Non-pigmented ciliary epithelial cell (primary cell): ENCODE measurements at places on chromosomes 2 and 18.

DNA sequence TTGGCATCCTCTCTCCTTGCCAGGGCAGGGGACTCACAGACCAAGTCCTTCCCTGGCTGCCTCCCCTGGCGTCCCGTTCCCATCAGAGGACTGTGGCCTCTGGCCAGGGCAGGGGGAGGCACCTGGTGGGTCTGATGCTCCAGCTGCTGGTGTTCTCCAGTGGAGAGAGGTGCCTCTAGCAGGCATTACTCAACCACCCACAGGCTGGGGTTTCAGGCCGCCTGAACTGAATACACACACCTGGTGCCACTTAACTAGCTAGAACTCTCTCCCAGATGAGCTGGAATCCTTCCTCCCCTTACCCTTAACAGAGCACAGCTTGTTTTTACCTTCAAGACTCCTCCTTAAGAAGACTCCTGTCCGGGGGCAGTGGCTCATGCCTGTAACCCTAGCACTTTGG is 37.7 kb upstream of the CNGA3 start:
- DNase-seq, result no peak

GRCh38 chr2:205684871-205685313 is 2.6 kb downstream of the NRP2 start:
- DNase-seq, result no peak

DNA sequence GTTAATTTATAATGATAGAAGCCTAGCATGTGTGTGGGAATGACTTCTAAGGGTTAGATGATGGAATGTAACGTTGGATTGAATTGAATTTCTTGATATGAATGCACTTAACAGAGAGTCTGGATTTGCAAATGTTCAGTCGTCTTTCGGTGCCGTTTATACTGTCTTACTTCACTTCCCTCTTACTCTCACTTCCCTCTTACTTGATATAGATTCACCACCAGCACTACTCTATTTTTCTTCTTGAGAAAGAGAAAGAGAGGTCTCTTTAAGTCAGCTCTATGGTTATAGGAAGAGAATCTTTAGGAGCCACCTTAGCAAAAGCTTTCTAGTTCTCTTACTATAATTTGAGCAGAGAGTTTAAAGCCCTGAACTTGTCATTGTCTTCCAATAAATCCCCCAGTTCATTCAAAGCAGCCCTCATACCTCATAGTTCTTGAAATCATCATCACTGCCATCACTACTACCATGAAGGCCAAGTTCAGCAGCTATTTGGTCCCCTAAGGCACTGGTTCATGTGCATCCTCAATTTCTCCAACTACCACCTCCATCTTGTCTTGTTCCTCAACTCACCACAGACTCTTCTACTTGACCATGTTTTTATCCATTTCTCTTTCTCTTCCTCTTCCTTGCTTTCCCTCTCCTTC is 501.7 kb upstream of the TCF4 start:
- DNase-seq, result no peak

DNA sequence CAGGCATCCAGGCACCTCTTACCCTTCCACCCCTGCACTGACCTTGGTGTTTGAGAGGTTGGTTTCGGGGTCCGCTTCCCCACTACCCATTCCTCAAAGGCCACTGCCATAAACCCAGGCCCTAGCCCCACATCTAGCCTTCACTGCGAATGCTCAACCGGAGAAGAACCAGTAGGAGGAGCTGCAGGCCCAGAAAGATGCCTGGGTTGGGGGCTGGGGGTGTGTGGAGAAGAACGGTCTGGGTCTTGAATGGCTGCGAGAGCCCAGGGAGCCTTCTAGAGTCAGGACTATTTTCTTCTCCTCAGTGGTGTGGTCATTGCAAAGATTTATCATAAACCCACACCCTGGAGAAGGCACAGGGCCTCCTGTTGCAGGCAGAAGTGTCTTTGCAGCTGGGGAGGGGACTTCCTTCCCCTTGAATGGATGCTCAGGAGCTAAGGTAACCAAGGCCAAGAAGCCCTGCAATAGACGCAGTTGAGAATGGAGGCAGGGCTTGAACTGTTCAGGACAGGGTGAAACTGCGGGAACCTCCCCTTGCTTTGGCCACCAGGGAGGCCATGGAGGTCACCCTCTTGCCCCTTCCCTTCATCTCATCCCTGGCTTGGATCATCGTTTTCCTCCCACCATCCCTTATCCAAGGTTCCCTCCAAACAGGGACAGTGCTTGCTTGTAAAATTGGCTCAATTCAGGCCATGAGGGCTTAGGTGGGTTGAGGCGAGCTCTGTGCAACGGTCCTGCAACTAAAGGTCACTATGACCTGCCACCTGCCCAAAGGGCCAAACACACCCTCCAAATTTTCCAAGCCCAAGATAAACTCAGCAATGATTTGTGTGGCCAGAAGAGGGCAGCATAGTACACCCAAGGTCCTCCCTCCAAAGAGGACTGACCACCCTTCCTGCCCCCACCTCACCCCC is 20.9 kb downstream of the THNSL2 start:
- peak; percentile 22 for DNase-seq

GRCh38 chr2:127320586-127321275 is 26.8 kb upstream of the ERCC3 start:
- DNase-seq, result no peak

- no peak for DNase-seq
Measured at GRCh38 chr2:158457092-158457825, 507 bp downstream of the PKP4 start.

DNA sequence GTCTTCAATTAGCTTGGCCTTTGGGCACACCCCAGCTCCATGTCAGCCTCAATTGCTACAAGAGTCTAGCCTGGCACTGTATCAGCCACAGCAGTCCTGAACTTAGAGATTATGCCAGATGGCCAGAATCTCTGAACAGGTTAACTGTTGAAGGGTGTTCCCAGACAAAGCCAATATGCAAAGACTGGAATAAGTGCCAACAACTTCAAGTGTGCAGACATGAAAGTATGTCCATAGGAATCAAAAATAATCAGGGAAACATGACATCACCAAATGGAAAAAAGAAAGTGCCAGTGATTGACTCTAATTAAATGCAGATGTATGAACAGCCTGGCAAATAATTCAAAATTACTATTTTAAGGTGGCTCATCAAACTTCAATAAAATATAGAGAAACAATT is 98.5 kb upstream of the DOCK10 start:
- DNase-seq, result no peak

DNA sequence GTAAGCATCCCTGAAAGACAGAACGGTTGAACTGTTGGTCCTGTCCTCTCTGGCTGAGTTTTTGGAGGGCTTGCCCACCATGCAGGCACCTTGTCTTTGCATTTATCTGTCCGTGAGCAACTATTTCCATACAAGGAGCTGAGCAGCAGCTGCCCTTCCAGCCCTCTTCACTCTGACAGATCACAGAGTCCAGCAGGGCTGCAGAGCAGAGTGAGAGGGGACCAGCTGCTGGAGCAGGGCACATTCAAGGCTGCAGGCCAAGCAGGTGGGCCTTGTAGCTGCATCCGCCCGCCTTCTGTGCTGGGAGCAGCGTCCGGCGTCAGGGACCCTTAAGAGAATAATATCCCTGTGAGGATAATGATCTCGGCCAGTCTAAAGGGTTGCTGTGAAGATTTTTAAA is 9.5 kb downstream of the SMYD1 start:
- DNase-seq, result no peak

DNA sequence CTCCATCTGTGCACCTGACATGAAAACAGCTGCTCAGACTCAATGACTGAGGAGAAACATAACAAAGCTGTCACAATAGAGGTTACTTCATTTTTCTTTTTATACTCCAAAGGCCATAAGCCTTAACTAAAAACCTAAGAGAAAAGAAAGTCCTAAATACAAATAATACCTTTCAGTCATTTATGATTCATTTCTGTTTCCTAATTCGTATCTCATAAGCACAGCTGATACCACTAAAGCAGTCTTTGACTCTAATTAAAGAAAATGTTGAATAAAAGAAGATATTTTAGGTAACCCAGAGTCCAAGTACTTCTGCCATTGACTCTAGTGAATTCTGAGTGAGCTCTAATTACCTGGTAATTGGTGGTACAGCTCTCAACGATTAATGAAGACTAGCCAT is 20.6 kb downstream of the NEMP2 start:
- no peak for DNase-seq

GRCh38 chr2:226190479-226191252 is 609.0 kb downstream of the IRS1 start:
- no peak for DNase-seq

DNA sequence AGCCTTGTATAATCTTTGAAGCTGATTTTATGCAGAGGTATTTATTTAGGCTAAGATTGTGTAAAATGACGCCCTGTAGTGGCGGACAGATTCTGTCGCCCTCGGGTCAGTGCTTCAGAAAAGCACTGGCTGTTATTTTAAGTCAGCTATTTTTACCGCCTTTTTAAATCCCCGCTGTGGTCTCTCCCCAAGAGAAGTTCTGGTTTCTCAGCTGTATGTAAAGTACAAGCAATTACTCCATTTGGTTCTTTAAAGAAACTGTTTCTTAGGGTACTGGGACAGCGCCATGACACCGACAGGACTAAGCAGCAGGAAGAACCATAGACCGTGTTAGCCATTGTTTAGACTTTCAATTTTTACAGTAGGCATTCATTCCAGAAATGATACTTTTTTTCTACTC is 65.0 kb downstream of the UGGT1 start:
- DNase-seq, result no peak

GRCh38 chr2:209609531-209609930 is 162.1 kb upstream of the UNC80 start:
- no peak for DNase-seq

DNA sequence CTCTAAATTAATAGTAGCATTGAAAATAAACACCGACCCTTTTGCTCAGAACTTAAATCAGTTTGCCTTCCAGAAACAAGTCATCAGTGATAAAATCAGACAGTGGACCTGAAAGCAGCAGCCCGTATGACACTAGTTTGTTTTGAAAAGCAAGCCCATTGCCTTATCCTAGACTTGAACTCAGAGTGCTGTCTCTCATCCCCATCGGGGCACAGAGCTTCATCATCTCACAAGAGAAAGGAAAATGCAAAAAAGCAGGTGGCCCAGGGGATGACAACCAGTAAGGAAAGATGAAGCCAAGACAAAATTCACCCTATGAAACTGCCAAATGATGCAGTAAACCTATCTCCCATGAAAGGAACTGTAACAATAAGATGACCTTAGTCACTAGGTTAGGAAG is 71.2 kb downstream of the CERKL start:
- no peak for DNase-seq

DNA sequence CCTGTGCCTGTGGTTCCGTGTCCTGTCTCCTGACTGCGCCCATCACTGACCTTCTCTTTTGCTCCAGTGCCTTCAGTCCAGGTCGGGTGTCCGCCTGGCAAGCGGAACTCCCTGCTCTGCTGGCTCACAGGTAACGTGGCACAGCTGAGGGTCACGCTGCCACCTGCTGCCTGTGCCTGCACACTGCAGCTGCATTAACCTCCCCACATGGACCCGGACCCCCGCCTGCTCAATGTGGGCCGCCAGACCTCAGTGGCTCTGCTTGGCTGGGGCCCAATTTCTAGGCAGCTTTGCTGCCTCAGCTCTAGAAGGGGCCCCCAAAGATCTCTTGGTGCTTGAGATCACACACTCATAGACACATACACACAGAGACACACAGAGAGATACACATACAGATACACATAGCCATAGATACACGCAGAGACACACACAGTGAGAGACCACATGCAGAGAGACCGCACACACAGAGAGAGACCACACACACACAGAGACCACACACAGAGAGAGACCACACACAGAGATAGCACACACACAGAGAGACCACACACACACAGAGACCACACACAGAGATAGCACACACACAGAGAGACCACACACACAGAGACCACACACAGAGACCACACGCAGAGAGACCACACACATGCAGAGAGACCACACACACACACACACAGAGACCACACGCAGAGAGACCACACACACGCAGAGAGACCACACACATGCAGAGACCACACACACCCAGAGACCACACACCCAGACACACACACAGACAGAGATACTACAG is 14.9 kb upstream of the CNNM3 start:
- DNase-seq, result no peak

DNA sequence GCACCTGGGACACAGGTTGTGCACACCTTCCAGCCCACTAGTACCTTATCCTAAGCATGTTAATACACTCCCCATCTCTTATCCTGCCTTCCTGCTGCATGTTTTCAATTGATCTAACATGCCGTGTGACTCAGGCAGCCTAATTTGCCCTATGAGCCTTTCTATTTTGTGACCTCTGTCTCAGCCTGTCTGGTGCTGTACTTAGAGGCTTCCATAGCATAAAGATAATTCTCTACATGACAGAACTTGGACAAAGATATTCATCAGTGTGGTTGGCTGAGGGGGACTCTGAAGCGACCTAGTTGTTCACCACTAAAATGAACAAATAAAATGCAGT is 8.6 kb upstream of the TMEM37 start:
- DNase-seq, result no peak

DNA sequence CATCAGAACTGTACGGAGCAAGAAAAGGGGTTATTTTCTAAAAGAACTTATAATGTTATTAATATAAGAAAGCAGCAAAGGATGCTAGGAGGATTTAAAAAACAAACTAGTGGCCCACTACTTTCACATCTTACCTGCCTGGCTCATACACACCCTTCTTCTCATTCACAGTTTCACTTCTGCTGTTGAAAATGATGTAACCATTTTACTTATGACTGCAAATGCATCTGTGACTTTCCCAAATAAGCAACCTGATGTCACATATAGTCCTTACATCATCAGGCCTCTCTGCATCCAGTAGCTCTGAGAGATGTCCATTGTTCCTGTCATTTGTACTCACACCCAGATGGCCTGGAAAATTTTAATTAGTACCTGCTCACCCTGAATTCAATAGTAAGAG is 101.8 kb upstream of the MYO3B start:
- DNase-seq, result no peak

GRCh38 chr2:190540048-190540447 is 5.5 kb upstream of the NEMP2 start:
- no peak for DNase-seq
